ENCODE measurements at places on chromosomes 7 and 10.

DNA sequence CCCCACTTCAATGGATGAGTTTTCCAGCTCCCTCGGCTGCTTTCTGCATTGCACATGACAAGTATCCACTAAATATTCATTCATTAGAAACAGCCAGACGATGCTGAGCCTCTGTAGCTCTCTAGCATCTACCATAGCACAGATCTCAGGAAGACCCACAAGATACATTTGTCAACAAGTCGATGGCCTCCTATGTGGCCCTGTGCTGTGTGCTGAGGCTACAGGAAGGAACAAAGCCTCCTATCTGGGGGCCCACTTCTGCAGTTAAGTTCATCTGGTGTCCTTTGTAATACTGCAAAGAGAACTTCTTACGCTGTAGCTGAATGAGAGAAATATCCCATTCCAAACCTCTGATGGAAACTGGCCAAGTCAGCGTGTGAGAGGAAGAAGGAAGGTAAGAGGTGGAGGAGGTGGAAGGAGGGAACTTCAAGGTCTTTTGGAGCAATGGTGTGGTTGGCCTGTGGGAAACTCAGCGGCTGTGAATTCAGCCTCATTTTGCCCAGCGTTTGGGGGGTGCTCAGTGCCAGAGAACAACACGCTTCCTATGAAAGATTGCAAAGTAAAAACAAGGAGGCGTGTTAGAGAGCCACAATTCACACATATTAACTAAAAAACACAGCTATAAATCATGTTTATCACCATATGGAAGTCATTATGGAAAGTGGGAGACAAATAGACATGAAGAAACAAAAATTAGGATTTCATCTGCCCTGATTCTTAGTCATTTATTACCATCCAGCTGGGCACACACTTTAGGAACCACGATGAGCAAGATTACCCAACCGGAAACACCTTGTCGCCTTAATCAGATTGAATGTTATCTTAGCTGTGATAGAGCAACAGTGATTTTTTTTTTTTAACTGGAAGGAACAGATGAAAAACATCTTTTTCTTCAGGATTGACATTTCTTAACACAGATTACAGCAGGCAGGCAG lies 62.2 kb upstream of the USP6NL start:
- DNase-seq = peak; percentile 20

DNA sequence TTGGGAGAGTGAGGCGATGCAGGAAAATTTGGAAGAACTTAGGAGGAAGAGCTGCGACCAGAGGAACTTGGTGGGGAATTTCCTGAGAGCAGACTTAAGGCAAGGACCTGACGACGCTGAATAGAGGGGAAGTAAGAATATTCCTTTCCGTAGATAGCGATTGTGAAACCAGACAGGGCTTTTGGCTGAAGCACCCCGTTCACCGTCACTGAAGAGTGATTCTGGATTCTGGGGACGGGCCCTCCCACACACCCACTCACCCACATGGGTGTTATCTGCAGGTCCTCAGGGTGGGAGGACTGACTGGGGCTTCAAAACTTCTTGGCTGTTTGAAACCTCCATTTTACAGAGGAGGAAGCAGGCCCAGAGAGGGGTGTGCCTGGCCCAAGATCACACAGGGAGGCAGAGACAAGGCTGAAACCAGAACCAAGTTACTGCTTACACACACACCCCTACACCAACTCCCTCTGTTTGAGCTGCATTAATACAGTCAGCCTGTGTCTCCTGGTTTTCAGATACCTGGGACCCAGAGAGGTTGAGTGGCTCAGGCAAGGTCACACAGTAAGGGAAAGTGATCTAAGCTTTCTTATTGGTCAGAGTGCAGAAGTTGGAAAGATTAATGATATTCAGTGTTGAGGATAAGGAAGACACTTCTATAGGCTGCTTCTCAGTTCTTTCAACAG lies 37.2 kb upstream of the CDH23 start:
- no peak for DNase-seq

GRCh38 chr10:95168694-95169093 lies 25.3 kb upstream of the ACSM6 start:
- DNase-seq = no peak

GRCh38 chr10:97632949-97633884 lies at the start of gene MORN4:
Gene MORN4 (minus strand): TSS chr10:97633500. CDS start chr10:97619653, 13,847 bp downstream.
- peak; percentile 93 for DNase-seq

DNA sequence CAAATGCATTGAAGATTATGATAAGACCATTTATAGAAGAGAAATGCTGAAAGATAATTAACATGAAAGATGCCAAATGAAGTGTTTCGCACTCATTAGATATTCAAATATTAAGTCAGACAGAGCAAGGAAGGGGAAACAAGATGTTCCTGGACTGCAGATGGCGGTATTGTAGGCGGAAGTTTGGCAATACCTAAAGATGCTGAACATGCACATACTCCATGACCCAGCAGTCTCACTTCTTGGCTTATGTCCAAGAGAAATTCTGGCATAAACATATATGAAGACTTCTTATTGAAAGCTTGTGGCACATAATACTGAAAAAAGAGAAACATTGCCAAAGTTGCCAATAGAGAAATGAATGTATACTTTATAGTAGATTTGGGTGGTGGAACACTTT lies 325.4 kb upstream of the SEMA3C start:
- DNase-seq = peak; percentile 65

DNA sequence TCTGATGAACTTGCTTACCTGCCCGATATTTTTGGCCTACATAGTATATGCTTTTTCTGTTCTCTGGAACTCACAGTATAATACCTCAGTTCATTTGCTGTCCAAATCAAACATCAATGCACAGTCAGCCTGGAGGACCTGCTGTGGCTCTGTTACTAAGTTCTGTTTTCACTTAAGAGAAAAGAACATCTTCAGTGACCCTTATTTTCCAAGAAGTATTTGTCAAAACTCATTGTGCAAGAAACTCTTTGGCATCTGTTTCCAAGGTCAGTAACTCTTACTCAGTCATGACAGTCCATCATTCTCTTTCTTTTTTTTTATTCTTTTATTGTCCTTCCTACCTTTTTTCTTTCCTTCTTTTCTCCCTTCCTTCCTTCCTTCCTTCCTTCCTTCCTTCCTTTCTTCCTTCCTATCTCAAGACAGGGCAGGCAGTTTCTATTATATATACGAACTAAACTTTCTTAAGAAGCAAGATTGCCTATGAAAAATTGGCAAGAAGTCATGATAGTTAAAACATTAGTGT lies 37.8 kb upstream of the SEM1 start:
- DNase-seq = no peak

DNA sequence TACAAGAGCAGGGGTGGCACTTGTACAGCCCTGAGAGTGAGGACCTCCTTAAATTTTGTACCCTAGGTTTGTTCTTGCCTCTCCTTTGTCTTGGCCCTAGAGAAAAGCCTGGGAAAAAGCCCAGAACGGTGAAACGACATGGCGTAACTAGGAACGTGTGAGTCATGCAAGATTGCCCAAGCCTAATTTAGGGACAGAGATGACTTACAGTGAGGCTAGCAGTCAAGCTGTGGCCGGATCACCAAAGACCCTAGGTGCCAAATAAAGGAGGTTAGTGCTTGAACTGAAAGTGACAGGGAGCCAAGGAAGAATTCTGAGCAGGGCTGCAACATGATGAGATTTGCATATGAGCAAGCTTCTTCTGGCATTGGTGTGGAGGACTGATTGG lies 25.1 kb downstream of the TBXAS1 start:
- peak; percentile 99 for DNase-seq

- DNase-seq = no peak
Measured at GRCh38 chr7:119283353-119283752, 989.6 kb upstream of the KCND2 start.

GRCh38 chr10:66294538-66294937 lies 631.3 kb upstream of the LRRTM3 start:
- no peak for DNase-seq

DNA sequence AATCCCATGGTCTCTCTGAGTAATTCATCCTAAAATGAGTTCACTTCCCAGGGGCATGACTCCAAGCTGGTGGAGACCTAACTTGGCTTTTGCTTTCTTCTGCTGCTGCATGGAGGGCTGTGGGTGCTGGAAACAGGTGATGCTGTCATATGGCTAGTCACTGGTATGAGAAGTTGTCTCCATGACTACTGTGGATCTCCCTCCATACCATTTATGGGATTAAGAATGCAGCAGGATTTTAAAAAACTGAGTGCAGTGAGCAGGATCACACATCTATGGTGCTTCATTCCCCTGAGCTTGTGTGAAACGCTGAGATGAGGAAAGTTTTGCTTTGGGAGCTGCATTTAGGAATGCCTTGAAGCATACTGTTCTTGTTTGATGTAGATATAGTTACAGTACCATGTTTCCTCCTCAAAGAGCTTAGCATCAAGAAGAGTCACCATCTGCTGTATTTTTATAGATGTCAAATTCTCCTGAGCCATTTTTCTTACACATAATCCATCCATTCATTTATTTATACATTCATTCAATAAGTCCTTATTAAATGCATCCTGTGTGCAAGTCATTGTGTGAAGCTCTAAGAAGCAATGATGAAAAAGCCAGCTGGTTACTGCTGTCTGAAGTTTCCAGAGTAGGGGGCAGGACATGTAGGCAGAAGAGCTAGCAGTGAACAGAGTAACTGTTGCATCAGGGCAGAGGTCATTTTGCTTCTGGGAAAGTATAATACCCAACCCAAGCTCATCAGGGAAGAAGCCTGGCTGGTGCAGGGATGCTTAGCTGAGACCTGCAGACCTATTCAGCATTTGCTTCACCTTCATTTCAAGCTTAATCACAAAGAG lies 534.8 kb downstream of the AUTS2 start:
- no peak for DNase-seq

DNA sequence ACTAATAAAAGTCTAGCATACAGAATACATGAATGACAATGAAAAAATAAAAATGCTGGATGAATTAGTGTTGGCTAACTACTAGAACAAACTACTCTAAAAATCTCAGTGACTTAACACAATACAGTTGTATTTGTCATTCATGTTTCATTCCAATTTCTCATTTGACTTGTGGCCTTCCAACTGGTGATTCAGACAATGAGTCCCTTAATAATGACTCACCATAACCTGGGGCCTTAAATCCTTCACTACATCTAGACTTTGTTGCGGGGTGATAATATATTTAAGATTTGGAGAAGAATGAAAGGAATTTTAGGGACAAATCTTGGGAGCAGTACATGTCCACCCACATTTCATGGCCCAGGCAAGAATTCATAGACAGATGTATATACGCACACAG lies 90.5 kb upstream of the POM121L12 start:
- DNase-seq = peak; percentile 7

GRCh38 chr10:36089790-36090440 lies 447.8 kb upstream of the FZD8 start:
- DNase-seq = no peak

GRCh38 chr10:73167458-73167782 lies 388 bp downstream of the ECD start:
- DNase-seq = no peak

GRCh38 chr7:40746841-40747556 lies 612.2 kb downstream of the SUGCT start:
- DNase-seq = no peak

DNA sequence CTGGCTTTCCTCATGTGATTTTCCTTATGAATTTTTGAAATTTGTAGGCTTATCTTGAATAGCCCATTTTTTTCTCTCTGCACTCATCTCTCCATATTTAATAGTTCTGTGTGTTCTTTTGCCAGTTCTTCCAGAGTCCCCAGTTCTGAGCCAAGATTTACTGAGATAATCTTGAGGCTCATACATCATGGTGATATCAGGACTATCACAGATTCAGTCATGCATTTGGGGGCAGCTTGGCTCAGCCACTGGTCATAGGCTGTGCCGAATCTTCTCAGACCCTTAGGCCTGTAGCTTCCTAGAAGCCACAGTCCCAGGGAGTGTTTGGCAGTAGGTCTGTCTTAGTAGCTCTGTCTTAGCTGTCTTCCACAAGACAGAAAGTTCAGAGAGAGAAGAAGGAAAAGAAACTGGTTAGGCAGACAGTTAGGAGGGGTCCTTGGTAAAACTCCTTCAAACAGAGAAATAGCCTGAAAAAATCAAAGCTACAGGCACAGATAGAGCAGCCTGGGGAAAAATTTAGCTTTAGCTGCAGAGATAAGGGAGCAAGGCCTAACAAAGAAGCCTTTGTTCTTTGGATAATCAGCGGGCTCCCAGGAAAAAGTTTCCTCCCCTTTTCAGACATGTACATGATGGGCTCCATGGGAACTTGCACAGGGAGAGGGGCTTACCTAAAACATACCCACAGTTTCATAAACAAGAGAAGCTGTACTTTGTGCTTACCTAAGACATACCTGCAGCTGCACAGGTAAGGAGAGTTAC lies 29.1 kb downstream of the FAS start:
- no peak for DNase-seq

- no peak for DNase-seq
Measured at GRCh38 chr7:92306153-92306552, 60.4 kb downstream of the ANKIB1 start.

- DNase-seq = no peak
Measured at GRCh38 chr10:63132651-63133055, 475 bp upstream of the NRBF2 start.

- no peak for DNase-seq
Measured at GRCh38 chr10:20948686-20949327, 51.7 kb upstream of the NEBL start.

- peak; percentile 99 for DNase-seq
Measured at GRCh38 chr10:36476399-36476798, 649.0 kb upstream of the ANKRD30A start.

GRCh38 chr10:68988530-68989316 lies at the start of gene KIFBP:
Gene KIFBP (plus strand): TSS chr10:68988803. CDS start chr10:68988833, 30 bp downstream.
- peak; percentile 99 for DNase-seq

GRCh38 chr10:24900888-24901685 lies 51.3 kb downstream of the PRTFDC1 start:
- no peak for DNase-seq

GRCh38 chr10:47458466-47459154 lies 25.3 kb downstream of the ANXA8 start:
- DNase-seq = peak; percentile 88

- peak; percentile 6 for DNase-seq
Measured at GRCh38 chr10:129586898-129587443, 119.9 kb downstream of the MGMT start.

DNA sequence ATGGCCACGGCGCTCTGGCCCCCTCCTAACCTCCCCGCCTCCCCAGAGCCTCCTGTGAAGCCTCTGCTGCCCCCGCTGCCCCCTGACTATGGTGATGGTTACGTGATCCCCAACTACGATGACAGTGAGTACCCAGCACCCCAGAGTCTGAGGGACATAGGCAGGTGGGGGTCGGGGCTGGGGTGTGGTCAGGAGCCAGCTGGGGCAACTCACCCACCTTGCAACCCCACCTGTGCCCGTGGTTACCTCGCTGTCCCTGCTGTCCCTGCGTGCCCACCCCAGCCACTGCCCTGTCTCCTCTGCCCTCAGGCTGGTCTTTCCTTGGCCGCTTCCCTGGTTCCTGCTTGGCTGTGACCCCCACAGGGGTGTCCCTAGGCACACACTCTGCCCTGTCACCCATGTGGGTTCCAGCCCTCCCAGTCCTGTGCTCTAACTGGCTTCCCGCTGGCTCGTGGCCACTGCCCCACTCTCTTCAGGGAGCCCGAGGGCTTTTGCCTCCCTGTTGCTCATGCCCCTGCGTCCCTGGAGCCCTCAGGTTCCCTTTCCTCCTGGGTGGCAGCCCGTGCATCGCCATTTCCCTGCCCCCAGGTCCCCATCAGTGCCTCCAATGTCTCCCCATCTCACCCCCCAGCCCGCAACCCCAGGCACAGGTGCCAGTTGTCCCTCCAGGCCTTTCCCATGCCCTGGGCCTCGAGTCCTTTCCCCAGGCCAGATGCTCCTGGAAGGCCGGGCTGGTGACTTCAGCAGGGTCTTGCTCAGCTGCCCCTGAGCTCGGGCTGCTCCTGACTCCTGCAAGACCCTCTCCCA lies 4.0 kb downstream of the AEBP1 start:
- no peak for DNase-seq
